T-cell (primary cell): ENCODE measurements at places on chromosomes 6 and 20. TPM values are rescaled to one million over a fixed set of nuclear protein-coding genes. Genes with fewer than 3 reads are reported as not detected.

DNA sequence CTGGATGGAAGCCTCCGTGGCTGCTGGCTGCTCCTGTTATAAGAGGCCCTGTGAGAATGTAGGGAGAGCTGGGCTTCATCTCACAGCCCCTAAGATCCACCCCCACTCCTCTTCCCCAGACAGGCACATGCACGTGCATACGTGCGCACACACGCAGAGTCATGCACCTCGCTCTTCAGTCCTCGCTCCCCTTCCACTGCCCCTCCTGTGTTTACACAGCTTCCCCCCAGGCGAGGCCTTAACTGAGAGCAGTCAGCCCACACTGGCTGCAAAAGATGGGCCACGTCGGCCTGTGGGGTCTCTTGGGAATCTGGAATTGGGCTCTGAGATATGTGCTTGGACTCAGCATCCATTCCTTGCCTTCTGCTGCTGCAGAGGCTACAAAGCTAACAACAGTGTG lies 35.2 kb upstream of the MLN start:
- DNase-seq = no peak

DNA sequence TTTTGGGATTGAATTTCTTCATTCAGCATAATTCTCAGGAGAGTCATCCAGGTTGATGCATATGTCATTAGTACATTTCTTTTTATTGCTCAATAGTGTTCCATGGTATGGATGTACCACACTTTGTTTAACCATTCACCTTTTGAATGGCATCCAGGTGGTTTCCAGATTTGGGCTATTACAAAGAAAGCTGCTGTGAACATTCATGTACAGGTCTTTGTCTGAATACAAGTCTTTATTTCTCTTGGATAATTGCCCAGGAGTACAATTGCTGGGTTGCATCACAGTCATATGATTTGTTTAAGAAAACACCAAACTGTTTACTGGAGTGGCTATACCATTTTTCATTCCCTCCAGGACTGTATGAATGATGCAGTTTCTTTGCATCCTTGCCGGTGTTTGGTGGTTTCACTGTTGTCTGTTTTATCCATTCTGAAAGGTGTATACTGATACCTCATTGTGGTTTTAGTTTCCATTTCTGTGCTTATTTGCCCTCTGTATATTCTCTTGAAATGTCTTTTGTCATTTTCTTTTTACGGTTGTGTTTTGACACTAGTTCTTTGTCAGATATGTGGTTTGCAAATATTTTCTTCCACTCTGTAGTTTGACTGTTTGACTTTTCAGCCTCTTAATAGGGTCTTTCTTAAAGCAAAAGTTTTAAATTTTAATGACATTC lies 8.8 kb downstream of the CDKAL1 start:
- DNase-seq = no peak

DNA sequence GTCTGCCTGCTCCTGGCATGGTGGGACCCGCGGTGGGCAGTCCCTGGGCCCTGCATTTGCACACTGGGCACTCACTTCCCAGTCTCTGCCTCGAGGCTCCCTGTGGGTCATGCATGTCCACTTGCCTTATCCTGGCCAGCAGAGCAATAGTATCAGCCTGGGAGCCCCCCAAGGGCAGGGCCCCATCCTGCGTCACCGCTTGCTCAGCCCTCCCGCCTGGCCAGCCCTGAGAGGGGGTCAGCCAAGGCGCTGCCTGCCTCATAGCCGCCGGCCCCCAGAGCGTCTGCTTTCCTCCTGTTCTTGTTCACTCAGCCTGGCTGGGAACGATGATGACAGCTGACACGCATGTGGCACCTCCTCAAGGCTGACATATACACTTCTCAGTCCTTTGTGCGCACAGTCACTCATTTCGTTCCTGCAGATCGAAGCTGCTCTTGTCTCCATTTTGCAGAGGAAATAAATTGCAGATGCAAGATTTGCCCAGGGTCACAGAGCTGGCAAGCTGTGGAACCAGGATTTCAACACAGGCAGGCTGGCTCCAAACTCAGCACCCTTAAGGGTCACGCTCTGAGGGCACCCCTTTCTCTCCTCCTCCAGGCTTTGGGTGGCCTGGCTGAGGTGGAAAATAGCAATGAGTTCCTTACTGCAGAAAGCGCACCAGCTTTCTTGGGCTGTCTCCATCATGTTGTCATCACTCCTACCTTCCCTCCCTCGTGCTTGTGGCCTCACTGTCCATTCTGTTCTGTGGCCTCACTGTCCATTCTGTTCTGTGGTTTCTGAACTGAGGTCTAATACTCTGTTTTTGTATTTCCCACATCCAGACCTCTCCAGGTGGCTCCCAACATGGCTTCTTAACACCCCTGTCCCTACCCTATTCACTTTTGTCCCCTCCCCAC lies 17.2 kb downstream of the KCNK17 start:
- no peak for DNase-seq

DOK5 gene
- not detected for total RNA-seq

- DNase-seq = no peak
Observed at GRCh38 chr6:104186831-104187230, 672.9 kb downstream of the HACE1 start.

CPXM1 gene
- total RNA-seq = 0.20 TPM

DNA sequence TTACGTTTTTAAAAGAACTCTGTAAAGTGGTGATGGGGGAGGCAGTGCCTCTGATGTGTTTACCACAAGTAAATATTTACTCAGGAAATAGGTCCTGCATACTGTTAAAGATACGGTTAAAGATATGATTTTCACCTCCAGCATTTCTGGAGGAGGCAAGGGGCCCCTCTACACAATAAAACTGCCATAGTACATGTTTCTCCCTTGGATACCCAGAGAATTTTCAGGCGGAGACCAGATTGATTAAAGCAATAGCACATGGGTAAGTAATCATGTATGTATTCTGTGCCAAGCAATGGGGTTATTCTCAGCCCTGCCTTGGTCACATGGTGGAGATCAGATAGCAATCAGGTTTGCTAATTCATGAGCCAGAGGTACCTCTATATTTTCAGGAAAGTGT lies 9.6 kb downstream of the RIPOR2 start:
- DNase-seq = no peak

DNA sequence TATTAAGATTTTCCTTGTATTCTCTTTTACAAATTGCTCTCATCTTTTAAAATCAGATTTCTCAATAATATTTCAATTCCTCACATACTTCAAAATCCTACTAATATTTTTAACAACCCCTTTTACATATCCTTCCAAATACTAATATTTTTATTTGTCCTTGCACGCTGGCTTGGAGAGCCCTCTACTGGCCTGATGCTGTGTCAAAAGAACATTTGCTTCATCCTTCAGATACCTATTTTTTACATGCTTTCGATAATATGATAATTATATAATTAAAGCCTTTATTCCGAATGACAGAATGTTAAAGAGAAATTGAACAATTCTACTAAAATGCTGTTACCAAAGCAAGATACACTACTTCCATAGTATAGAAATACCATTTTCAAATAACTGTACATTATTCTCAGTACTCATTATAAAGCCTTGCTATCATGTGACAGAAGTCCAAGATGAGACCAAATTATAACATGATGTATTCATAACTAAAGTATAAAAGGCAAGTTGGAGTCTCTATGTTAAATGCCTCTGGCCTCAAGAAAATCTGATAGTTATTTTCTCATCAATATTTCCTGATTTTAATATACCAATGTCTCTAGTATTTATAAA lies 39.0 kb upstream of the PLN start:
- DNase-seq = no peak

GHRH gene
- not detected for total RNA-seq

ELOVL4 gene
- 1.6 TPM for total RNA-seq

PTCRA gene
- not detected for total RNA-seq
